ENCODE measurements at places on chromosomes 7 and 10.

GRCh38 chr7:16754856-16755317 is 1.3 kb downstream of the TSPAN13 start:
- no peak for DNase-seq

DNA sequence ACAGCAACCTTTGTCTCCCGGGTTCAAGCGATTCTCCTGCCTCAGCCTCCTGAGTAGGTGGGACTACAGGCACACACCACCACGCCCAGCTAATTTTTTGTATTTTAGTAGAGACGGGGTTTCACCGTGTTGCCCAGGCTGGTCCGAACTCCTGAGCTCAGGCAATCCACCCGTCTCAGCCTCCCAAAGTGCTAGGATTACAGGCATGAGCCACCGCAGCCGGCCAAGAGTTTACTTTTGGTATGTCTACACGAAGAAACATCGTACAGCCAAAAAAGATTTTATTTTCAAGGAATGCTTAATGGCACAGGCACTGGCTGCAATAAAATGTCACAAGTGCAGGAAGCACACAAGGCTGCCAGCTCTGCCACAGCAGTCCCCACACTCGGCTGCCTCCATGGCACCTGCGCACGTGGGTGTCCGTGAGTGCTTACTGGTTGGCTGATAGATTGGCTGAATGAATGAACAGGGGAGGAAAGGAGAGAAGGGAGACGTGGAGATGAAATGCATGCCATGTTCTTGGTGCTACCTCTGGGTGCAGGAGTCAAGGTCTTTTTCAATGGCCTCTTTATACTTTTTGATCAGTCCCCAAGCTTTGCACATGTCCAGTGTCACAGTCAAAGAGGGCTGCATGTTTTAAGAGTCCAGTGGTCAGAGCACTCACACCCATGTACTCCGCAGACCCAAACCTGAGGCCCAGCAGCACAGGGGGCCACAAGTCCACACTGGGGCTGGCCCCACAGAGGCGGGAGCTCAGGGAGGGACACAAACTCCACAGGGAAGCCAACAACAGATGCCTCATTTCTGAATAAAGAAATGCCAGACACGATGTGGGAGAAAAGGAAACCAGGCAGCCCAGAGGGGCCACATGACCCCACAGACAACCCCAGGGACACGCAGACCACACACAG is 198.2 kb downstream of the MAD1L1 start:
- DNase-seq: no peak

DNA sequence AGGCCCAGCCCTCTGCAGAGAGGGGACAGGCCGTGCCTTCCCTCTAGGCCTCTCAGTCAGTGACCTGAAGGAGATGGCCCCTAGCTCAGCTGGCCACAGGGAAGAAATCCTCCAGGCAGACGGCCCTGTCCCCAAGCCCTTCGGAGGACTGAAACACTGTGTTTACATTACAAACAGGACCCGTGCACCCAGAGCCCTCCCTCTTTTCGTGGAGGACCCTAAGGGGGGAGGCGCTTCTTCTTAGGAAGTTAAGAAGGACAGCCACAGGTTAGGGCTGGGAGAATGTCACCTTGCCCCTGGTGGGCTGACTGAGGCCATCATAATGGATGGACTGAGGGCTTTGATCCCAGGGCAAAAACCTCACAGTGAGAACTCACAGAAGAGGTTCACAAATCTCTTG is 154.9 kb downstream of the SLIT1 start:
- DNase-seq: no peak

DNA sequence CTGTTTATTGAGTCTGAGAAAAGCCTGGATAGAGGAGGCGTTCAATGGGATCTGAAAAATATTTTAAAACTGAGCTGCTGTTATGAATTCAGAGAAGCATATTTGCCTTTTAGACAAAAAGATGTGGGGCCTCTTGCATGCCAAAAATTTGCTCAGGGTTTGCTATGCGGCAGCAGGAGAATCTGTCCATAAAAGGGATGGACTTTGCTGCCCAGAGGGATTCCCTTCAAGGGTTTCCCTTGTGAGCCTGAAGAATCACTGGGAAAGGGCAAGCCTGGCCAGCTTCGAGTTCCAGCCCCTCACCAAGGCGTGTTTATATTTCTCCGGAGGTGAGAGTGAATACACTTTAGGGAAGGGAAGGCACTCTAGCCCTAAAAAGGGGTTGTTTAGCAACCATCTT is 55.5 kb upstream of the CALD1 start:
- no peak for DNase-seq

GRCh38 chr7:140212100-140212881 is 35.5 kb upstream of the KDM7A start:
- DNase-seq: peak; percentile 27

DNA sequence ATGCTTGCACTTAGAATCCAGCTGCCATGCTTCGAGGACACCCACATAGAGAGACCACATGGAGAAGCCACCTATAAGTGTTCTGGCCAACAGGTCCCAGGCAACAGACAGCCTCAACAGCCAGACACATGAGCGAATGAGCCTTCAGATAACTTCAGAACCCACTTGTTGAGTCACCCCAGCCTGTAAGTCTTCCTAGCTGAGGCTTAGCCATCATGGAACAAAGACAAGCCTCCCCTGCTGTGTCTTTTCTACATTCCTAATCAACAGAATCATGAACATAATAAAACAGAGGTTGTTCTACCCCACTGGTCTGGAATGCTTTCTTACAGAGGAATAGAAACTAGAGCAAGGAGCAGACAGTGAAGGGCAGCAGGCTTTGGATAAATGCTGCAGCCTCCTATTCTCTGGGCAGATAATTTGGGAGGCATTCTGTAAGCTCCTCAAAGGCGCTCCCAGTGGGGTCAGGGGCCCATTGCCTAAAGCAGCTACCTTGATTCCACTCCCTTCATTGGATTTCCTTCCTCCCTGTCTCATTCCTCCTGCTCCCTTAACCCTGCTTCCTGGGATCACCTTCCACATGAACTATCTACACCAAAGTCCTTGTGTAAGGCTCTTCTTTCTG is 4.6 kb downstream of the TLL2 start:
- DNase-seq: no peak

GRCh38 chr7:135375908-135376699 is 133.8 kb downstream of the CNOT4 start:
- DNase-seq: no peak

GRCh38 chr10:110226926-110227641 is 19.7 kb downstream of the MXI1 start:
- DNase-seq: peak; percentile 61

- peak; percentile 81 for DNase-seq
These were observed 55.8 kb upstream of the MRLN start for GRCh38 chr10:59808896-59809643.

- no peak for DNase-seq
These were observed 38.3 kb upstream of the KLHL7 start for GRCh38 chr7:23067271-23067670.

DNA sequence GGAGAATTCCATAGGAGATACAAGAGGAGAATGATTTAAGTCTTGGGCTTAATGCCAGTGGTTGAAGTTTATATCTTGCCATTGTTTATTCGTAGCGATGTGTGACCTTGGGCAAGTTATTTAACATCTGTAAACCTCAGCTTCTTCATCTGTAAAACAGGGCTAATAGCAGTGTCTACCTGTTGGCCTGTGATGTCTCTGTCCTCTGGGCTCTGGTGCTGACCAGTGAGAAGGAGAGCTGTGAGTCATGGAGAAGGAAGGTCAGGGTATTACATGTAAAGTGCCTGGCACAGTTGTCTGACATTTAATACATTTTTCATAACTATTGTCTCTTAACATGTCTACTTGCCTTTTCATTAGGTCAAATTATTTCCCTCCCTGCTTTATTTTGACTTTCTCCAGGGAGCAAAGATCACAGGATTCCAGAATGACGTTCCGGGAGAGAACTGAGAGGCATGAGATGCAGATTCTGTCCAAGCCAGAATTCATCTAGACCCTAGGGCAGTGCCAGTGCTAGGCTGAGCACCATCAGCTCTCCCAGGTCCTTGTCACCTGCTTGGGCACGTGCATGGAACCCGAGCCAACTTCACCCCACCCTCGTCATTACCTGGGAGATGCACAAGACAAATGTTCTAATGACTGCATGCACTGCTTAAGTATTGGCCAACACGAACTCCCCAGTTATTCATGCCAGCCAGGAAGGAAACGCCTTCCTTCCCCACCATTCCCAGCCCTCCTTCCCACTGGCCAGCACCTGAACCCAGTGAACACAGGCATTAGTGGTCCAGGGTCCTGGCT is 187.9 kb downstream of the DPY19L1 start:
- peak; percentile 8 for DNase-seq

DNA sequence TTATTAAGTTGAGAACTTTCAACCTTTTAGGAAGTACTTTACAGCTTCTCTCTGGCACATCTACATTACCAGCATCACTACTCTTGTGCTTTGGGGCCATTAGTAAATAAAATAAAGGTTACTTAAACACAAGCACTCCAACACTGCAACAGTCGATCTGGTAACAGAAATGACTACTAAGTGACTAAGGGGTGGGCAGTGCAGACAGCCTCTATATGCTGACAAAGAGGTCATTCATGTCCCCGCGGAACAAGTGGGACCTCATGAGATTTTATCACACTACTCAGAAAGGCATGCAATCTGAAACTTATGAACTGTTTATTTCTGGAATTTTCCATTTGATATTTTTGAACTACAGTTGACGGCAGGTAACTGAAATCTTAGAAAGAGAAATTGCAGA is 111.3 kb upstream of the DNAJB12 start:
- DNase-seq: no peak

DNA sequence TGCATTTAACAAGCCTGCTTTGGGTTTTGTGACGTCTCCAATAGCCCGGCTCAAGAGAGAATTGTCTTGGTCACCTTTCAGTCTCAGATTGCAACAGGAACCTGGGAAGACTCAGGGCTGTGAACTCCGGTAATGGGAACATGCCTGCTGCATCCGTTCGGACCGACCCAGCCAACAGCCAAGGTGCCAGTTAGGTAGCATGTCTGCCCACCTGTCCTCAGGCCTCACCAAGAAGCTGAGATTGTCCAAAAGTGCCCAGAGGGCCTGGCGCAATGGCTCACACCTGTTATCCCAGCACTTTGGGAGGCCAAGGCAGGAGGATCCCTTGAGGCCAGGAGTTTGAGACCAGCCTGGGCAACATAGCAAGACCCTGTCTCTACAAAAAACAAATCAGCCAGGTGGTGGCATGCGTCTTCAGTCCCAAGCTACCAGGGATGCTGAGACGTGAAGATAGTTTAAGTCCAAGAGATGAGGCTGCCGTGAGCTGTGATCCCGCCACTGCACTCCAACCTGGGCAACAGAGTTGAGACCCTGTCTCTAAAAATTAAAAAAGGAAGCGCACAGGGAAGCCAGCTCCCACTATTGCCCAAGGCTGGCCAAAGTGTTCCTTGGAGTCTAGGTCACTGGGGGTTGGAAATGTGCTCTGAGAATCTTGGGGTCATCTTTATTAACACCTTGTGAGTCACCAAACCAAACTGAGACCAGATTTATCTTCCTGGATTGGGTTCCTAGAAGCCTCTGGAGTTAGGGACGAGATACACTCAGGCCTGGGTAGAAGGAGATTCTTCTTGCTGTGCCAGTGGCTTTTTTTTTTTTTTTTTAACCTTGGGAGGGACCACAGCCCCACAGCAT is 26.9 kb downstream of the BAG3 start:
- DNase-seq: no peak

GRCh38 chr10:97854743-97855142 is 5.1 kb downstream of the GOLGA7B start:
- no peak for DNase-seq

DNA sequence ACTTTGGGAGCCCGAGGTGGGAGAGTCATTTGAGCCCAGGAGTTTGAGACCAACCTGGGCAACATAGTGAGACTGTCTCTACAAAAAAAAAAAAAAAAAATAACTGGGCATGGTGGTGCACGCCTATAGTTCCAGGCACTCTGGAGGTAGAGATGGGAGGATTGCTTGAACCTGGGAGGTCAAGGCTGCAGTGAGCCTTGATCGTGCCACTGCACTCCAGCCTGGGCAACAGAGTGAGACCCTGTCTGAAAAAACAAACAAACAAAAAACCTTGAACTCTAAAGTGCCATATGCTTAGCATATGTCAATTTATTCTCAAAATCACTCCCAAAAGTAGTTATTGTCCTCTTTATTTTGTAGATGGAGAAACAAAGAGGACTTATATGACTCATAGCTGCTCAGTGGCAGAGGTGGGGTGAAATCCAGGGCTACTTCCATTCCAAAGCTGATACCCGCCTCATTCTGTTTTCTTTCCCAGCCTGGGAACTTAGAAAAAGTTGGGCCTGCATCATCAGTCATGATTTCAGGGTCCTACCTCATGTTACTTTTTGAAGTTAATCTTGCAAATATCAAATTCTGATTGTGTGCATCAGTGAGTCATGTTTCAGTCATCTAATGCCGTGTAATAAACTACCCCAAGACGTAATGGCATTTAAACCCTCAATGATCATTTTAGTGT is 13.3 kb downstream of the DHTKD1 start:
- no peak for DNase-seq

DNA sequence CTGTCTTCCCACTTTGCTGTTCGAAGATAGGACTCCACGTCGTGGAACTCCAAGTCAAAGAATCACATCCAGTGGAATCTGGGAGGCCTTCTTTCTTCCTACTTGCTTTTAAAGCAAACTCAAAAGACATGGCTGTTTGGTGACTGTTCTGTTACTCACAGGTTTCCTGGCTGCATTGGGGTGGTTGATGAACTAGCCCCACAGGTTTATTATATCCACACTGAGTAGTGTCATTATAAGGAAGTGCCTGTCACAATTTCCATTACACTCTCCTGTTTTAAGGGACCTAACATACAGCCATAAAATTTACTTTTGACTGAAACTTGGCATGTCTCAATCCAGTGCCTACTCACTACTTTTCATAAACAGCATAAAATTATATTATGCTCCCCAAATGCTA is 287.3 kb upstream of the SP4 start:
- no peak for DNase-seq

DNA sequence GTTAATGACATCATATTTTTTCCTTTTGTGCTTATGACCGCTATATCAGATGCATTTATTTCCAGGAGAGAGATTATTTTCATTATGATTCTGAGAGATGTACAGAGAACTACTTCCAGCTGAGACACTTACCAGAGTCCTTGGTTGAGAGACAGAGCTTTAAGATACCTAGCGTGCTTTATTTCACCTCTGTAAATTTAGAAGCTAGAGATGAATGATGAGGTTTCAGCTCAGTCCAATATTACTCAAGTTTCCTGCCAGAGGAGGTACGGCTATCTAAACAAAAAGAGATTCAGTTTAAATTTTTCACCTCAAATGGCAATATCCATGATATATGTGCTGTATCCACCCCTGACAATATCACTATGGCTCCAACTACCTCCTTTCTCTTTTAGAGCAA is 182.6 kb upstream of the FAM3C start:
- DNase-seq: no peak

DNA sequence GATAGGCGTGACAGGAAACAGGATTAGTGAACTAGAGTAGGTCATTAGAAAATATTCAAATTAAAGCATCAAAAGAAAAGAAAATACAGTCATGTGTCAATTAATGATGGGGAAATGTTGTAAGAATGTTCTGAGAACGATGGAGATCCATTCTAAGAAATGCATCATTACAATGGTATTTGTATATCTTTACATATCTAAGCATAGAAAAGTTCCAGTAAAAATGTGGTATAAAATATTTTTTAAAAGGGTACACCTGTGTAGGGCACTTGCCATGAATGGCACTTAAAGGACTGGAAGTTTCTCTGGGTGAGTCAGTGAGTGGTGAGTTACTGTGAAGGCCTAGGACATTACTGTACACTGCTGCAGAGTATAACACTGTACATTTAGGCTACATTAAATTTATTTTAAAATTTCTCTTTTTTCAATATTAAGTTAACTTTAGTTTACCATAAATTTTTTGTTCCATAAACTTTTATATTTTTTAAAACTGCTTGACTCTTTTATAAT is 282.5 kb downstream of the BMPER start:
- no peak for DNase-seq
